Nephron progenitor cell (in vitro differentiated cells): ENCODE measurements at places on chromosomes 7 and 10.

DNA sequence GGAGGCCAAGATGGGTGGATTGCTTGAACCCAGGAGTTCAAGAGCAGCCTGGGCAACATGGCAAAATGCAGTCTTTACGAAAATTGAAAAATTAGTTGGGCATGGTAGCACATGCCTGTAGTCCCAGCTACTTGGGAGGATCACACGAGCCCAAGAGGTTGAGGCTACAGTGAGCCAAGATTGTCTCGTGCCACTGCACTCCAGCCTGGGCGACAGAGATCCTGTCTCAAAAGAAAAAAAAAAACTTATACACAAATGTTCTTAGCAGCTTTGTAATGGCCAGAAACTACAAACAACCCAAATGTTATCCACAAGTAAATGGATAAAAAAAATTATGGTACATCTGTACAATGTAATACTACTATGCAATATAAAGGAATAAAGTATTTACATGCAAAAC, 12.6 kb downstream of the NT5C2 start:
- no peak for DNase-seq

GRCh38 chr7:131293018-131293417, 34.7 kb upstream of the MKLN1 start:
- no peak for DNase-seq

DNA sequence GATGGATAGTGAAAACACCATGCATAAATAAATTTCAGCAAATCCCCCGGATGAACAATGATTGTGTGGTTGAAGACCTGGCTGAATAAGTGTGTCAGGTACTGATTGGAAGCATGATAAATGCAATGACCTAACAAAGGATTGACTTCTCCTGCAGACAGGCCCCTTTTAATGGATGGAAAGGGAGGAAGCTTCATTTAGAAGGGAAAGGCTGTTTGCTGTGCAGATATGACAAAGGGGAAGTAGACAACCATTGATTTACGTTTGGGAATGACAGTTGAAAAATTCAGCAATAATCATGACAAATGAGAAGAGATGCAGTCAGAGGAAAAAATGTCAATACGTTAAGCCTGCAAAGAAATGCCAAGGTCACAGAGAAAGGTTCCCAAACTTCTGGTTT, 503.8 kb downstream of the LRMDA start:
- DNase-seq: no peak

- peak; percentile 73 for DNase-seq
These were observed 386 bp downstream of the ABHD11 start for GRCh38 chr7:73738220-73738611.

- DNase-seq: no peak
These were observed 11.0 kb upstream of the TRIM8 start for GRCh38 chr10:102633287-102633686.

DNA sequence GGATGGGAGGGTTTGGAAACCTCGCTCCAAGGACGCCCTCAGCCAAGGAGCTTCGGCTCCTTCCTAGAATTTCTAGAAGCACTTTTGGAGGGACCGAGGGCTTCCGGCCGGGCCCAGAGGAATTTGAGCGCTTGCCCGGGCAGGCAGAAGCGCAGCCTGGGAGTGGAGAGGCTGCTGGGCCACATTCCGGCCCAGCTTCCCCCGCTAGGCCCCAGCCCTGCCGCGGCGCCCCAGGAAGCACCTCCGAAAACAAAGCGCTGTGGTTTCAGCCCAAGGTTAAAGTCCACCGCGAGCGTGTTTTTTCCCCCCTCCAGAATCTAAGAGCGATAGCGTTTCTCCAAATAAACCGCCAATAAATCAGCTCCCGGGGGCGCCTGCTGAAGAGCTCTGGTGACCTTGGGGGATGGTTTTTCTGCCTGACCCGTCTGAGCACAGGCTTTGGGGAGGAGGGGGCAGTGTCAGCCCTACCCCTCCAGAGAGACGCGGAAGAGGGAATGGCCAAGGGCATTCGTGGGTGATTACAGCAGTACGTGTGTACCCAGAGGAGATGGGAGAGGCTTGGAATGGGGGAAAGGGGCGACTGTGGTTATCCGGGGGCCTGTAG, 5.7 kb upstream of the TNRC18 start:
- peak; percentile 65 for DNase-seq

DNA sequence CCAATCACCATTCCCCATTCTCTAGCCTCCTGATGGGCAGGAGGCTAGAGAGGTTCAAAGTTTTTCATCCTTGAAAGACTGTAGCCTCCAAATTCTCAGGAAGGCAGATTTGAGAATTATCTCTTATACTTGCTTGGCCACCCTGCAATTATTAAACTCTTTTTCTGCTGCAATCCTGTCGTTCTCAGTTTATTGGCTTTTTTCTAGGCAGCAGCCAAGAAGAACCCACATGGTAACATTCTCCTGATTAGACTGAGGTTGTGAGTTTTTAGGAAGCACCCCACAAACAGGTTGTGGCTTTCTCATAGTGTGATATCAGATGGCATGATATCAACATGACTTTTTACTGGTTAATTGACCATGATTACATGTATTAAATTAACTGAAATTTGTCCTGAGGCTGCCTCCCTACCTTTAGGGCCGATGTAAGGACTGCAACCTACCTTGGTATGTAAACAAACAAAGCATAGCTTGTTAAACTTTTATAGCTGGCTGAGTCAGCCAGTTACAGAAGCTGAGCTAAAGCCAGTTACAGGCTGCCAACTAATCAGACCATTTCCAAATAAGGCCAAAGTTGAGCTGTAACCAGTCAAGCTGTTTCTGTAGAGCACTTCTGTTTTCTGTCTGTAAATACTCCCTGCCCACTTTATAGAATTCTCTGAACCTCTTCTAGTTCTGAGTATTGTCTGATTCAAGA, 3.2 kb upstream of the ZNF248 start:
- no peak for DNase-seq

- DNase-seq: no peak
These were observed 106.2 kb downstream of the PLXDC2 start for GRCh38 chr10:19922236-19922963.

GRCh38 chr7:128304212-128304611, 39.5 kb downstream of the RBM28 start:
- DNase-seq: no peak
